Activated CD8-positive, alpha-beta memory T cell treated with anti-CD3 and anti-CD28 coated beads, Interleukin-2, amount 50 U/mL, for 4 hours (primary cell): ENCODE measurements at places on chromosomes 2 and 18.

- no peak for DNase-seq
These were observed 76.0 kb downstream of the DPP4 start for GRCh38 chr2:161997916-161998471.

GRCh38 chr18:35051641-35052377, 10.6 kb downstream of the MAPRE2 start:
- DNase-seq, result no peak

- DNase-seq, result no peak
These were observed 20.6 kb downstream of the MRPL35 start for GRCh38 chr2:86219896-86220295.

DNA sequence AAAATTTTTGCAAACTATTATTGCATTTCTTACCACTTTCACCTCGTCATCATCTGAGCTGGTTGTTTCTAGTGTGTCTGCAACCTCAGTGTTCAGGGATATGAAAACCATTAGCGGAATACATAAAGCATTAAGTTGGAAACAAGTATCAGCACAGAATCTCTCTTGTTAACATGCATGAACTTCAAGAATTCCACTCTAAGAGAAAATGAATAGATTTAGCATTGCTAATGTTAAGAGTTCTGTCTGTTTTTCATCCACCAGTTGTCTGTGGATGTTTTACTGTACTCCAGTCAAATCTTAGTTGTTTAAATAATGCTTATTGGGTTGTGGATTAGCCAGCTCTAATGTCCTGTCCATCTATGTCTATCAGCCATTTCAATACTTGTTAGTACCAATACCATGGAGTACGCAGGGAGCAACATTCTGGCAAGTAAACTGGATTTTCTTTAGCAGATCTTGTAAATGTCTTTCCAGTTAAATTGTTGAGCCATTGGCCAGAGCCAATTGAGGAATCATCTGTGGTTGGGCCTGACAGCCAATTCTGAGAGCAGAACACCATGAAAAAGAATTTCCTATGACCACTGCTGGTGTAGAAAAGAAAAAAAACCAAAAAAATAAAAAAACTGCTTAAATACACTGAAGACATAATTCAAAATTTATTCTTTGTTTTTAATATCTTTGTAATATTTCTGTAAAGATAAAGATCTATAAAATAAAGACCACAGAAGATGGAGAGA, 82.5 kb downstream of the SLC8A1 start:
- no peak for DNase-seq

GRCh38 chr18:49376046-49376445, 84.4 kb downstream of the DYM start:
- DNase-seq, result no peak

DNA sequence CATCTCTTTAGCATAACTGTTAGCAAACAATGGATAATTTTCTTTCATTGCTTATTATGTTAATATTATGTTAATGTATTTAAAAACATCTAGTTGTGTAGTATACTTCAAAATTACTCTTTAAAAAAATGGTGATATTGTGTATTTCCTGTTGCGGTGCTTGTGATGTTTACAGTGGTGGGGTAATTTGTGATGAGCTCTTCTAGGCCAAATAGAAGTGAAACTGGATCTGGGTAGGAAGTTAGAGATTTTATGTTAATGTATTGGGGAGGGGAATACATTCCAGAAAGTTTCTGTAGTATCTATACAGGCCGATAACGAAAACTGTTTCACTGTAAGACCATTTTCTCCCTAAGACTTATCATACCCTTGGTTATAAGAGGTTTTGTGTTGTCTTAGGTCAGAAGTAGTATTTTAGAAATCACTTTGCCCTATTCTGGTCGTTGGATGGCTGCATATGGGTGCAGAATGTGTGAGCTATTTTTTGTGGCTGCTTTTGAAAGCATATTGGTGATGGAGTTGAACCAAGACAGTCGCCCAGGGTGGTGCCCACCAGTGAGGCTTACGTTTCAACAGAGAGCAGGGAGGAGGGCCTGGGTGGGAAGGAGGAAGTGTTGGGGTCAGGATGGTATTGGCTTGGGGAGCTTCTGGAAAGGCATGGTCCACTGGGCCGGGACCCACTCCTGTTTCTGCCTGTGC, 5.8 kb downstream of the TSHZ1 start:
- no peak for DNase-seq

DNA sequence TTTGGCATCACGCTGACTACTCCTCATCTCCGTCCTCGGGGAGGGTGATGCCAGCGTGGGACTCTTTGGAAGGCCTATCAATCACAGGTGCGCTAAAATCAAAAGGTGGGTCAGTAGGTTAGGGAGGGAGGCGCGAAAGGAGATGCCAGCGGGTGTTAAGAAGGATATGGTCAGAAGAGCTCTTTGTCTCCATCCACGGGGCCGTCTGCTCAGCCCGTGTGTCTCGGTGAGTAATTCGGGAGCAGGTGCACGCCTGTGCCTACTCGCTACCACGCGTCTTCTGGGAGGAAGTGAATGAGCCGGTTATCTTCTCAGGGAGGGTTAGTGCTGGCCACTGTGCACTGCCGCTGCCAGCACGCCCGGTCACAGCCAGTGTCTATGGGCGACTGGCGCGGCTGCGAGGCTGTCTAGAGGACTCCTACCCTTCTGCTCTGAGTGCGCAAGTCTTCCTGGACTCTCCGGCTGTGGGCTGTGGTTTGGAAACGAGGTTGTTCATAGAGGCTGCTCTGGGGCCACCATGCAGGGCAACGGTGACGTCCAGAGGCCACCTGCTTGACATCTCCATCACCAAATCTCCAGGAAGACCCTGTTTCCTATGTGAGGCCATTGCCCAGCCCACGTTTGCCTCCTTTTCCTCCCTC, 153.4 kb downstream of the MBP start:
- no peak for DNase-seq

DNA sequence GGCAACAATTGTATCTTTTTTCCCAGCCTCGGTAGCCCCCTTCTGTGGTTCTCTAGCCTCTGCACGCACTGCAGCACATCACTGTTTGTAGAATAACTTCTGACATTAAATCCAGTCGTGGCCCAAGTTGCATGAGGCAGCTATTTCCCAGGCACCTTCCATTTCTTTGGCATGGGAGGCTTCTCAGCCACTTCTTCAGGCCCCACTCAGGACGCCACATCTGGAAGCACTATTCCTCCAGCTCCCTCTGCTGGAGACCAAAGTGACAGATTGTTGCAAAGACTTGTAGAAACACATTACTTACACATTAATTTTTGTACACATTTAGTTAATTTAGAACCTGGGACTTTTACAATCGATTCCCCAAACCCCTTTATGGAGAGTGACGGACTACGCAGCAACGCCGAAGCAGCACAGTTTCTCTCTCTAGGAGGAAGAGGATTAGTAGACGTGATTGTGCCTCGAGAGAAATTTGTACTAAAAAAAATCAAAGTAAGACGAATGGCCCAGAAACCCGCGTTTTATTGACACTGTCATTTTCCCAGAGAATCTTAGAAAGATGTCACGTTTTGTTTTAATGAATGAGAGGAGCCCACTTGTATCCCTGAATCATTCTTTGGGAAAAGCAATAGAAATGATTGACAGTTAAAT, 57.8 kb upstream of the RGPD5 start:
- DNase-seq, result no peak

GRCh38 chr2:97970293-97971060, 25.3 kb downstream of the TMEM131 start:
- no peak for DNase-seq

DNA sequence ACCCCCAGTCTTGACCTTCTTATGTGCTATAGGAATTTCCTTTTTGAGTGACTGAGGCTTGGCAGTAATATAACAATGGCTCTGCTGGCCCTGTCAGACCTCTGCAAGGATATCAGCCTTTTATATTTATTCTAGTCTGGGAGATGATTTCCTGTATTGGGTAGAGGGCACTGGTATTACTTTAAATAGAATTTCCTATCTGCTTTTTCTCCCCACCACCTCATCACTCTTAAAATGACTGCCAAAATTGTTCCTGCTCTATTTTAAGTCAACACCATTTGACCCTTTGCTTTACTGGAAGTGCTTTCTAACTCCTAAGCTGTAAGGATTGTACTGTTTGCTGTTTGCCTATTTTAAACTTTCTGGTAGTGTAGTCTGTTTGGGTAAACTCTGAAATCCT, 658.4 kb upstream of the FSHR start:
- no peak for DNase-seq

DNA sequence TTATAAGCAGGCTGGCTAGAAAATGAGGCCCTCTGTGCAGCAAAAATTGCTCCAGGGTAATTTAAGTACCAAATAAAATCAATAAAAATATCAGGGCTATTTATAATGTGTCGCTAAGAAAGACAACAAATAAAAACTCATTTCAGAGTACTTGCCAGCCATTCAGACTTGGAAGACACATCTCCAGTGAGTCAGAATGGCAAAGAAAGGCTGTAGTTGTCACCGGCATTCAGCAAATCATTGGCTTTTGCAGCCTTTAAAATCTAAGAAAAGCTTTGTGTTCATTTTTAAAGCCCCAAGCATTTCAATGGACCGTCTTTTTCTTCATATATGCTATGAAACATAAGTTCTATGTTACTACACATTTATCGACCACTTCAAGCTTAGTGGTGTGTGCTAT, 141.1 kb upstream of the HNMT start:
- no peak for DNase-seq

- no peak for DNase-seq
These were observed 8.7 kb upstream of the TFCP2L1 start for GRCh38 chr2:121293450-121294325.

DNA sequence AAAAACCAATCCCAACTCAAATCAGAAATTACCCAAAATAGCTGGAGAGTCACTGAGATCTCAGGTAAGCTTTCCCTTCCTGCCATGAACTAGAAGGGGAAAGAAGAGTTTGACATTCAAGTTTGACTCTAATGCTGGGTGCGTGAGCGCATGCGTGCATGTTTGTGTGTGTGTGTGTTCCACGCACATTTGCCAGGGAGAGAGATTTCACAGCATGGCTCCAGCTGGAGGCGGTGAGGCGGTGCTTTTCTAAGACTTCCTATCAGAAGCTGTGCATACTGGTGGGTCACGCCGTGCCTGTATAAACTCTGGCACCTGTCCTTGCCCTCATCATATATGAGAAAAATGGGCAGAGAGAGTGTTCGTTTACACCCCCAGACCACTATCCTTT, 116.2 kb downstream of the MSH2 start:
- no peak for DNase-seq

- no peak for DNase-seq
These were observed 28.9 kb upstream of the RNF152 start for GRCh38 chr18:61921621-61922235.

GRCh38 chr2:39571111-39571731, 94.5 kb upstream of the TMEM178A start:
- no peak for DNase-seq

- no peak for DNase-seq
These were observed 931.0 kb downstream of the EPHA4 start for GRCh38 chr2:220641137-220641536.

DNA sequence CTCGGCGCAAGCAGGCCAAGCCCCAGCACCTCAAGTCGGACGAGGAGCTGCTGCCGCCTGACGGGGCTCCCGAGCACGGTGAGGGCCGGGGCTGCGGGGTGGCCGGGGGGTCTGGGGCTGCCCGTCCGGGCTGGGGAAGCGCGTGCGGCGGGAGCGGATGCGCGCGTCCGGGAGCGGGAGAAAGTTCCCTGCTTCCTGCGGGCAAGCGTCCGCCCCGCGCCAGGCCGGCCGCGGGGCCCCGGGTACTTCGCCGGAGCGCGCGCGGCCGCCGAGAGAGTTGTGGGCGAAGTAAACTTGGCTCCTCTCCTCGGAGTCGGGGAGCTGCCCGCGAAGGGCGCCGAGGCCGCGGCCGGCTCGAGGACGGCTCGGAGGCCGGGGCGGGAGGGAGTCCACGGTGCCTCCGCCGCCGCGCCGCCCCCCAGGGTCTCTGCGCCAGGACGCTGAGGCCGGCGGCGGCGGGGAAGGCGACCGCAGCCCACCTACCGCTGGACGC, 707 bp downstream of the SALL3 start:
- DNase-seq, result no peak

DNA sequence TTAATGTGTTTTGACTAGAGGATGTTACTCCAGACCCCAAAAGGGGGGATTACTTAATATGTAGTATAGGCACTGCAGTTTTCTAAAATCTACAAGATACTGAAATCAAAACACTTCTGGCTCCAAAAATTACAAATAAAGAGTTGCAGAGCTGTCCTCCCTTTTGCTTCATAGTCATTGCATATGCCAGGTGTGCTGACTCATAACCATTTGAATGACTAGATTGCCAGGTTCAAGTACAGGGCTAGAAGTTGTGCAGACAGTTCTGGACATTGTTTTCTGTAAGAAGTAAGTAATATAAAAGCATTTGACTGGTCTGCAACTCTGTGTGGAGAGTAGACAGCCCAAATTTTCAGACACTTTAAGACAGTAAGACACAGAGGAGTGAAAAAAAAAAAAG, 6.7 kb downstream of the CWC22 start:
- no peak for DNase-seq

- no peak for DNase-seq
These were observed 25.1 kb downstream of the COLEC12 start for GRCh38 chr18:475202-476031.

DNA sequence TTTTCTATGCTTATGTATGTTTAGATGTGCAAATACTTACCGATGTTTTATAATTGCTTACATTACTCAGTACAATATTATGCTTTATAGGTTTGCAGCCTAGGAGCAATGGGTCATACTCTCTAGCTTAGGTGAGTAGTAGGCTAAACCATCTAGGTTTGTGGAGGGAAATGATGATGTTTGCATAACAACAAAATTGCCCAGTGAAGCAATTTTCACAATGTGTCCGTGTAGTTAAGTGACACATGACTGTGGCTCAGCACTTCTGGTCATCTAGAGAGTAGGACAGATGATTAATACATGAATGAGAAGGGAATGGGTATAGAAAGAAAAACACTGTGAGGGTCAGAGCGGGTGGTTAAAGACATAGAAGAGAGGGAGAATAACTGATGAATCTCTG, 2116.2 kb upstream of the PIK3C3 start:
- no peak for DNase-seq

GRCh38 chr18:10441472-10441871, 13.0 kb upstream of the APCDD1 start:
- DNase-seq, result no peak

- no peak for DNase-seq
These were observed 422.8 kb upstream of the ZEB2 start for GRCh38 chr2:144942516-144943256.

- DNase-seq, result no peak
These were observed 808.2 kb downstream of the SUCLG1 start for GRCh38 chr2:83650898-83651297.

DNA sequence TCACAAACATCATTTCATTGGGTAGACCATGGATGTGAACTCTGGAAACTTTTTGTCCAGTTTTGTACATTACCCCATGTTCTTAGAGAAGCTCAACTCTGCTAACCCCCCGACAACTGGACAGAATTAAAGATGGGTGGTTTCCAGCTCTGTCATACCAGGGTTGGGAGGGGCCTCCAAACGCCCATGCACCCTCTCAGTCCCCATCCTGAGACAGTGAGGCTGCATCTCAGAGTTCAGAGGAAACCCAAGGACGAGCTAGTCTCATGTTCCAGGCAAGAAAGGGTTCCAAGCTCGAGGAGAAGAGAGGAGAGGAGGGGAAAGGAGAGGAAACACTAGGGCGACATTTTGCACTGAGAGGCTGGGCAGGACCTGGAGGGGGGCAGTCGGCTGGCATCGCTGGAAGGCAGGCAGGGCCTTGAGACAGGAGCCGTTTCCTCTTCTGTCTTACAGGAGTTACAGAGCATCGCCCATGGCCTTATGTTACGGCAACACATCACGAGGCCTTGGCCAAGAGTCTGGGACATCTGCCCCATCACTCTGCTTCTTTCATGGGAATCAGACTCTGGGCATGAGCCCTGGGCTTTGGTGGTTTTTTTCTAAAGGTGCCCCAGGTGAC, 16.4 kb downstream of the MAL start:
- DNase-seq, result no peak

GRCh38 chr2:236545248-236545658, 24.4 kb upstream of the ACKR3 start:
- no peak for DNase-seq
